ENCODE measurements at places on chromosomes 12 and 14. TPM values are rescaled to one million over a fixed set of nuclear protein-coding genes. Genes with fewer than 3 reads are reported as not detected.

DNA sequence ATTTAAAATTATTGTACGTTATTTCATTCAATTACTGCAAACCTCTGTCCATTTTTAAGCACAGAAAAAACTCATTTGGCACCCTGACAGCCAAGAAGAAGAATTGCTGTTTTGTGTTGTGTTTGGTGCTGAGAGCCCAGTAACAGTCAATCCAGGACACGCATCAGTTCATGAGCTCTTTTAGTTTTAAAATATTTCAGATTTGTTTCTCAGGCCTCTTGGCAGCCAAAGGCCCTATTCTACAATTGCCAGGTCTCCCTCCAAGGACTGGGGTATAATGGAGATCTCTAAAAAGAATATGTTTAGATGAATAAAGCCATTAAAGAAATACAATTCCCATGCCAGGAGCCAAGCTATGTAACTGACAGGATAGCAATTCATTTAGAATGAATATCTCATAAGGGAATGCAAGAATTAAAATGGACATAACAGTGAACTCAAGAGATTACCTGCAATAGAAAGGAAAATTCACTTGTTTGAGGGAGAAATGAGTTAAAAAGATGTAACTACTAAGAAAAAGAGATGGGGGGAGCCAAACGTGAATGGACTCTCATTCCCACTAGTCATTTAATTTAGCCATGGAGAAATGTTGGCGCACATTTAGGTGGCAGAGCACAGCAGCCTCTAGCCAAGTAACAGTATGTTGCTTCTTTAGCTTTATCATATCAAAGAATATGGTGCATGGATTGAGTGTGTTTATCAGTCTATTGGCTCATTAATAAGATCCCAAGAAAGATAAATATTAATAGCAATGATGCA lies 140.6 kb upstream of the PELI2 start:
- no peaks in the 10 kb centered on the region for H3K27me3 ChIP-seq
- H3K27ac ChIP-seq, result no peak overlapping the region
- peaks cover 7% of the 10 kb centered on the region for H3K4me1 ChIP-seq
- peak; percentile 20 for DNase-seq

DNA sequence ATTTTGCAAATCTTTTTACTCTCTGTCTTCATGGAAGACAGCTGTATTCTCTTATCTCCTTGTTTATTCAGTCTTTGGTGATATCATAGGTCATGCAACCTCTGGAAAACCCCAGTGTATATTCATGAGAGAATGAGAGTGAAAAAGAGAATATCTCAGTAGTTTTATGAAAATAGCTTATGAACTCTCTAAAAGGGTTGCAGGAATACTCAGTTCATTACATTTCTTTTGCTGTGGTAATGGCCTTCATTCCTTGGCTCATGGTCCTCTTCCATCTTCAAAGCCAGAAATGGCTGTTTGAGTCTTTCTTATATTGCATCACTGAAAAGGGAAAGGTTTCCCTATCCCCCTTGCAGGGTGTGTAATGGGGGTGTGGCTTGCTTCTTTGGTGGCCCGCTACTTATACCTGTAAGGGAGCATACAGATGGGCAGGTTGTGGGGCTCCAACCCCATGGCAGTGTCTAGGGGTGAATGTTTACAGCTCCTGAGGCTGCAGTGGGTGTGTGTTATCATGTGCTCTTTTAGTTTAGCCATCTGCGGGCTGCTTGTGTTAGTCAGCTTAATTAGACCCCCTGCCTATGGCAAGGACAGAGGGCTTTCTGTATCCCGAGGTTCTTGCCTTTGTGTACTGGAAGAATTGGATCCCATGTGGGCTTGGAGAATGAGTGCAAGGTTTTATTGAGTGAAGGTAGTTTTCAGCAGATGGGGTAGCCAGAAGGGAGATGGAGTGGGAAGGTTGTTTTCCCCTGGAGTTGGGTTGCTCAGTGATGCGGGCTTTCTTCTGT lies 150.2 kb downstream of the CCDC91 start:
- no peak overlapping the region for H3K27ac ChIP-seq
- H3K4me1 ChIP-seq, result no peaks in the 10 kb centered on the region
- no peak for DNase-seq
- H3K4me3 ChIP-seq, result no peak overlapping the region
- no peaks in the 10 kb centered on the region for H3K27me3 ChIP-seq

TMEM119 gene
- total RNA-seq, result 20.4 TPM

AMDHD1 gene
- 0.81 TPM for total RNA-seq

ETFBKMT gene
- total RNA-seq, result 5.8 TPM

DNA sequence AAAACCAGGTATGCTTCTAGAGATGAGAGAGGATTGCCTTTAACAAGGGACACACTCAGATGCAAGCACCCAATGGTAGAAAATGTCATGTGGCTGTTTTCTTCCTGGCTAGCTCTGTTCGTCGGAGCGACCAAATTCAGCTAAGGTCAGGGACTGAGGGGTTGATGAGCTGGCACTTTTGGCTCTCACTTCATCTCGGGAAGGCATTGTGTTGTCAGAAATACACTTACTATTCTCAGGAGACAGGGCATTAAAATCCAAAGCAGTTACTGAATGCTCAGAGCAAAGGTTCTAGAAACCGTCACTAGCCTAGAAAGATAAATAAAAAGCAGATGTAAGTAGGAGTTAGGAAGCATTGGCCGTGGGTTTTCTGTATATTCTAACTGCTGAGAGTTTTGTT lies 275.7 kb upstream of the SSTR1 start:
- no peak overlapping the region for H3K27ac ChIP-seq
- no peaks in the 10 kb centered on the region for H3K27me3 ChIP-seq
- H3K4me1 ChIP-seq, result no peaks in the 10 kb centered on the region
- DNase-seq, result no peak
- H3K36me3 ChIP-seq, result no peaks in the 10 kb centered on the region
